Activated gamma-delta T cell treated with Interleukin-2 at 50 U/mL for 16 hours (primary cell): ENCODE measurements at places on chromosomes 1 and 21.

GRCh38 chr1:41482001-41482765, 2.3 kb downstream of the EDN2 start:
- no peak for DNase-seq

- DNase-seq = no peak
Measured at GRCh38 chr1:118987468-118988185, 516 bp downstream of the TBX15 start.

- no peak for DNase-seq
Measured at GRCh38 chr1:203592730-203593129, 33.9 kb upstream of the ATP2B4 start.

- no peak for DNase-seq
Measured at GRCh38 chr1:94552071-94552586, 10.6 kb upstream of the F3 start.

GRCh38 chr1:206960676-206961386, 9.4 kb downstream of the FCAMR start:
- DNase-seq = no peak

DNA sequence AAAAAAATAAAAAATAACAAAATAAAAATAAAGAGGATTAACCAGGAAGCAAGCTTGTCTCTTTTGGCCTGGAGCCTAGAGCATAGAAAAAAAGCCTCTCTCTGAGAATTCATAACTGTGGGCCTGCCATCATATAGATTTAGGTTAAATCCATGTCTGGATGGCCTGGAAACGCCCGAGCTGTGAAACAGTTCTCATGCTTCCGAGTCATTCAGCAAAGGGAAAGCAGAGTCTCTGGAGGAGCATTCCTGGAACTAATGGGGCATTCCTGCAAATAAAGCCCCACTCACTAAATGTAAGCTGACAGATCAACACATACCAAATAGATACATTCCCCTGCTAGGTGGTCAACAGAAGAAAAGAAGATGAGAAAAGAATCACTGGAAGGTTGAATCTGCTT, 75.8 kb upstream of the GNG4 start:
- DNase-seq = no peak

DNA sequence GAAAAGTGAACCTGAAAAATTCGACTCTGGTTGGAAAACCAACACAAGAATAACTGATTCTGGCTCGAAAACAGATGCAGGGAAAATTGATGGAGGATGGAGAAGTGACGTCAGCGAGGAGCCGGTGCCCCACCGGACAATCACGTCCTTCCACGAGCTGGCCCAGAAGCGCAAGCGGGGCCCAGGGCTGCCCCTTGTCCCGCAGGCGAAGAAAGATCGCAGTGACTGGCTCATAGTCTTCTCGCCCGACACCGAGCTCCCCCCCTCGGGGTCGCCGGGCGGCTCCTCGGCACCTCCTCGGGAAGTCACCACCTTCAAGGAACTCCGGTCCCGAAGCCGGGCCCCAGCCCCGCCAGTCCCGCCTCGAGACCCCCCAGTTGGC, 1.9 kb downstream of the RUSC1 start:
- no peak for DNase-seq

GRCh38 chr1:10271869-10272268, 61.5 kb downstream of the KIF1B start:
- no peak for DNase-seq

- DNase-seq = no peak
Measured at GRCh38 chr1:172143384-172144055, 277.0 kb upstream of the C1orf105 start.

GRCh38 chr1:60636946-60637345, 445.4 kb upstream of the NFIA start:
- DNase-seq = no peak

- DNase-seq = no peak
Measured at GRCh38 chr1:151513626-151514121, 2.5 kb downstream of the CGN start.

GRCh38 chr1:186519982-186520381, 59.1 kb upstream of the PDC start:
- no peak for DNase-seq

DNA sequence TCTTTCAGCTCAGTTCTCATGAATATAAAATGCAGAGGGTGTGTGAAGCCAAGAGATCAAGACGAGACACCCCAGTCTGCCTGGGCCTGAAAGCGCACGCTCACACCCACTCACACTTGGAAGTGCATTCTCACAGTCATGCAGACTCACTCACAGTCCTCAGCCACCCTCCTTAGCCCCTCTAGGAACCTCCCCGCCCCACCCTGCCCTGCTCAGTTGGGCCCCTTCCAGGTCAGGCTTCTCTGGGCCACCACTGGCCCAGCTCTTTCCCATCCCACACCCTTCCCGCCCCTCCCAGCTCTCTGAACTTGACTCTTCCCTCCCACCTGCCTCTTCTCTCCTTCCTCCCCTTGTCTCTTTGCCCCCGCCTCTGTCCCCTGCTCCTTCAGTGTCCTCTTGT, 93.8 kb downstream of the EPHB2 start:
- DNase-seq = no peak

DNA sequence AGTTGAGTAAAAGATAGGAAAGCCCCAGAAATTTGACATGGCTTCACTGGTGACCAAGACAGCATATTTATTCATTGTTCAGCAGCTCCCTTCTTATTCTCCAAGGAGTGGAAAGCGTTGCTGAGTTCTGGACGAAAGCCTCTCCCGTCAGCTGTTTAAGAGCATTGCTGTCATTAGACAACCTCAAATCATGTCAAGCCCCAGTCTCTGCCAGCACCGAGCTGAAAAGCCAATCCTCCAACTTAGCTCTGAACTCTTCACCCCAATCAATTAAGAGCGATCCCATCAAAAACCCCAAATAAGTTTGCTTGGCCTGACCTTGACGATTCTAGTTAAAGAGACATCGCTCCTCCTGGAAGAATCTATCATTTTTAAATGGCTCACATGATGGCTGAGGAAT, 110.8 kb downstream of the PLPP3 start:
- no peak for DNase-seq

- no peak for DNase-seq
Measured at GRCh38 chr1:20787840-20788795, 1.0 kb upstream of the HP1BP3 start.

GRCh38 chr1:213719462-213719861, 268.3 kb upstream of the PROX1 start:
- DNase-seq = no peak

DNA sequence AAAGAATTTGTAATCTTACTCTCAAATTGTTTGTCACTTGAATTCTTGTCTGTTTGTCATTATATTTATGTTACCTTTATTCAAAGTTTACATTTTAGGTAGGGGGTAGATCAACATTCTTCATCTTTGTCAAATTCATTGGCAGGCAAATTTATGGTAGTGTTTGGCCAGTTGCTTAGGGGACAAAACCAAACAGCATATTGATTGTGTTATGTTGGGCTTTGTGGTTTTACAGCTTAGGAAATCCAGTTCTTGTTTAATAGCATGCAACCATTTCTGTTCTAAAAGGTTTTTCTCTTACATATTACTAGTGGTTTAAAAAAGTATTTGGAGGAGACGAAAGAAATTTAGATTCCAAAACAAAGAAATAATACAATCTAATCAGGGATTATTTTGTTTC, 91.4 kb downstream of the HMCN1 start:
- no peak for DNase-seq

GRCh38 chr1:88528792-88529191, 155.3 kb upstream of the PKN2 start:
- no peak for DNase-seq

DNA sequence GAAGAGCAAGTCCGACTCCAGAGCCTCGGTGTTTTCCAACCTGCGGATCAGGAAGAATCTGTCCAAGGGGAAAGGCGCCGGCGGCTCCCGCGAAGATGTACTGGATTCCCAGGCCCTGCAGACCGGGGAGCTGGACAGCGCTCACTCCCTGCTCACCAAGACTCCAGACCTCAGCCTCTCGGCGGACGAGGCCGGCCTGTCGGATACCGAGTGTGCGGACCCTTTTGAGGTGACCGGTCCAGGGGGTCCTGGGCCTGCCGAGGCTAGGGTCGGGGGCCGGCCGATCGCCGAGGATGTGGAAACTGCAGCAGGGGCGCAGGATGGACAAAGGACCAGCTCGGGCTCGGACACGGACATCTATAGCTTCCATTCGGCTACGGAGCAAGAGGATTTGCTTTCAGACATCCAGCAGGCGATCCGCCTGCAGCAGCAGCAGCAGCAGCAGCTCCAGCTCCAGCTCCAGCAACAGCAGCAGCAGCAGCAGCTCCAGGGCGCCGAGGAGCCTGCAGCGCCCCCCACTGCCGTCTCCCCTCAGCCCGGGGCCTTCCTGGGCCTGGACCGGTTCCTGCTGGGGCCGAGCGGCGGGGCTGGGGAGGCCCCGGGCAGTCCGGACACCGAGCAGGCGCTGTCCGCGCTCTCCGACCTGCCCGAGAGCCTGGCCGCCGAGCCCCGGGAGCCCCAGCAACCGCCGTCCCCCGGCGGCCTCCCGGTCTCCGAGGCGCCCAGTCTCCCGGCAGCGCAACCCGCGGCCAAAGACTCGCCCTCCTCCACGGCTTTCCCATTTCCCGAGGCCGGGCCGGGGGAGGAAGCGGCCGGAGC, 827 bp downstream of the FMN2 start:
- DNase-seq = no peak

GRCh38 chr1:29700491-29700890, 464.2 kb downstream of the PTPRU start:
- no peak for DNase-seq

- no peak for DNase-seq
Measured at GRCh38 chr21:33368124-33368523, 35.1 kb upstream of the IFNGR2 start.

DNA sequence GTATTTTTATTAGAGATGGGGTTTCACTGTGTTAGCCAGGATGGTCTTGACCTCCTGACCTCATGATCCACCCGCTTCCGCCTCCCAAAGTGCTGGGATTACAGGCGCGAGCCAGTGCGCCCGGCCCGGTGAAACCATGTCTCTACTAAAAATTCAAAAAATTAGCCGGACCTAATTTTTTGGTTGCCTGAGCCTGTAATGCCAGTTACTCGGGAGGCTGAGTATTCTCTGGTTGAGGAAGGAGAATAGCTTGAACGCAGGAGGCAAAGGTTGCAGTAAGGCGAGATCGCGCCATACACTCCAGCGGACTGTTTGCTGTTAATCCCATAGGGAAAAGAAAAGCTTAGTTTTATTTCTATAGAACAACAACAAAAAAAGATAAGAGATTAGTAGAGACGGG, 29.9 kb upstream of the HJV start:
- no peak for DNase-seq
